IPS DF 19.7 (cell line): ENCODE measurements at places on chromosomes 2 and 18.
A peak's percentile ranks its signal among the peaks of the same experiment; 100 is the strongest.

GRCh38 chr2:101302016-101302415 lies 6.5 kb downstream of the RNF149 start:
- DNase-seq, result no peak

- DNase-seq, result no peak
These were observed 131.3 kb downstream of the TPO start for GRCh38 chr2:1544478-1545069.

DNA sequence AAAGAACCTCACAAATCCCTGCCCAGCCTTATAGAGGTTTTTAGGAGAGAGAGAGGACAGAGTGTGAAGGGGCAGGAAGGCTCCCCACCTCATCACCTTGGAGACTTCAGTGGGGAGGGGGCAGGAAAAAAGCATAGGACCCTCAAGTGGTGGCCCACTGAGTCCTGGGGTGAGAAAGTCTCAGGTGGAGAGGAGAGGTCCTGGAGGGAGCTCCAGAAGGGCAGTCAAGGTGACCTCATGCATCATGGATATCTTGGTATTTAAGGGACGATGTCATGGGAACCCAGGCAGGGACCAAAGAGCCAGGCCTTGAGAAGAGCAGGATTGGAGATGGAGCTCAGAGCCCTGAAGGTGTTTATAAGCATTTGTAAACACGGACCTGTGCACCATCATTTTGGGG lies 204.5 kb downstream of the SLC4A3 start:
- no peak for DNase-seq

DNA sequence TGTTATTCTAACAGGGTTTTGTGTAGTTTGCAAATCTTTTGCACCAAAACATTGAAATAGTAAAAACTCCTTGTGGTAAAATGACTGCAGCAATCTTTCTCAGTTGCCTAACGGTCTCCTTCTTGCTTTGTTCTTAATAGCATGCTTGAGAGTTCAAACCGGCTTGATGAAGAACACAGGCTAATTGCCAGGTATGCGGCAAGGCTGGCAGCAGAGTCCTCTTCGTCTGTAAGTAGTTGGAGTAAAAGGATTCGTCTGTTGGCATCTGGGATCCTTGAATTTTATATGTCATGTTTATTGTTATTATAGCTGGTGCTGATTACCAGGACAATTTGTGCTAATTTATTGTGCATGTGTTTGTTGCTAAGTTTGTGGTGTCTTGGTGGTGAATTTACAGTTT lies 138.1 kb downstream of the DTNA start:
- DNase-seq, result no peak

GRCh38 chr2:241421330-241421729 lies 65.2 kb downstream of the FARP2 start:
- DNase-seq, result no peak

DNA sequence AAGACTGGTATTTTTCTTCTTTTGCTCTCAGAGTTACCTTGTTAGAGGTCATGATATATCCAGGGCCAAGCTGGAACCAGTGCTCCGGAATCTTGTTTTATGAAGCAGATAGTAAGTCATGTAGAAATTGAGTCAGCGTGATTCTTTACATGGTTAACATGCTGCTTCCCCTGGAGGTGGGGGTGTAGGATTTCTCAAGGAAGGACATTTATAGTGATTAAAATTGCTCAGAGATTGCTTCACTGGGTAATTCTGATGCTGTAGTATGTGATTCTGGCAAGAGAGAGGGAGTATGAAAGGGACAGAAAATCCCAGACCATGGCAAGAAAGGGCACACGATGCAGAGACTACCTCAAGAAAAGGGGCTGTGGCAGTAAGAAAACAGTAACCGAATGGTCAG lies 8.0 kb upstream of the MYL1 start:
- DNase-seq, result no peak

DNA sequence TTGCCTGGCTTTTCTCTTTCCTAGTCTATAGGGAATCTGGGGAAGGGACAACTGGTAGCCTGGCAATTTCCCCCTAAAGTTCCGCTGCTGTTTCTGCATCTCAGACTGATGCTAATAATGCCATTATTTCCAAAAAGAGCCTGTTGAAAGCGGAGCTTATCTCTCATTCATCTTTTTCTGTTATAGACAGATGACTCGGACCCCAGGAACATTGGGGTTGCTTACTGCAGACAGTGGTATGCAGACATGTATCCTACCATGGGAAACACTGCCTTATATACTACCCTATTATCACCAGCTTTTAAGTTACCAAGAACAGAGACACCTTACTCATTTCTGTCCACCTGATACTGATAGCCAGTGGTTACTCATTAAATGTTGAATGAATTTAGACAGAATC lies 15.3 kb downstream of the ETAA1 start:
- no peak for DNase-seq

DNA sequence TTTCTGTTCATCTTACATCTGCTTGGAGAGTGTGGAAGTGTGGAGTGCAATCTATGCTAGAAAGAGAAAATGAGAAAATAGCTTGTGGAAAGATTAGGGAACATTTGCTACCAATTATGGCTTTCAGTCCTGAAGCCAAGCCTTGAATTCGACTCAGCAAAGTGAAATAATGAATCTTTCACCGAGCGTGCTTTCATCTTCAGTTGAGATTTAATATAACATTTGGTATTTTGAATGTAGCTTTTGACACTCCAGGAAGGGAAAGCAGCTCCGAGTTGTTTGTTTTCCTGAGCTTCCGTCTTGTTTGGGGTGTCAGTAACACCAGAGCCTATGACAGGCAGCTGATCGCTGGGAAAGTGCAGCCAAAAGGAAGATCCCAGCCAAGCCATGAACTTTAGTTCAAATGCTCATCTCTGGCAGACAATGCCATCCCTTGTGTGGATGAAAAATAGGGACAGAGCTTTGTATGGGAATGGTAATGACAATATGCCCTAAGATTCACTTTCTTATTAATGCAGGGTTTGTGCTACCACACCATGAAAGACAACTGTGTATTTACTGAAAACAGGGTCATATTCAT lies 25.0 kb upstream of the PHLPP1 start:
- DNase-seq, result no peak

- no peak for DNase-seq
These were observed 225.5 kb downstream of the DYSF start for GRCh38 chr2:71678874-71679273.

GRCh38 chr2:170974304-170974993 lies 45.4 kb downstream of the GORASP2 start:
- DNase-seq, result peak; percentile 23

DNA sequence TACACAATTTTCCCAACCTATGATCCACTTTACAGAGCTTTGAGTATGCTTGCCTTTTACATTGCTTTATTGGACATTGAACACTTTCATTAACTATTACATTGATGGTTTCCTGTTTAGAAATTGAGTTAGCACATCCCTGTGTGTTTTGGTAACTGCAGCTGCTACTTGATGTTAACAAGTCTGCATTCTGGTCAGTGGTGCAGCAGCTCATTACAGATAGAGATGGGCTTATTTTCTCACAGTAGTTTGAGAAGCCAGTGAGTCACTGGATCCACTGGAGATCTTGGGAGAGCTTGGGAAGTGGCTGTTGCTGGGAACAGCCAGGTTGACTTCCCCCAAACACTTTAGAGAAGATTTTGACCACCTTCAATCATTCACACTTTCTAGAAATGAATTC lies 150.5 kb downstream of the ARHGAP15 start:
- DNase-seq, result no peak

DNA sequence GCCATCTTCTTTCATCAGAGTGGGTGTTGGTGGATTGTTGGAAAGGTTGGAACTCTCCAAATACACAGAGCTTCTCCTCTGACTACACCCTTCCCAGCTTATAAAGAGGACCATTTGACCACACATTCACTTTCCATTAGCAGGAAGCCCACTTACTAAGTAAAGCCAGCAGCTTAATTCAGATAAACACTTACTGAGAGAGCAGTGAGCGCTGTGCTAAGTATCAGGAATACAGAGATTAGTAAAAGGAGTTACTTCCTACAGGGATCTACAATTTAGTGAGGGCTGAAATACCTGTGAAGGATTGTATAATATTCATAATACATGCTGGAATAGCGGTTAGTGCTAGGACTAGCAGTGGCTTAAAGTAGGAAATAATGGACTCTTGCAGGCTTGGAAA lies 343.0 kb downstream of the NYAP2 start:
- DNase-seq, result no peak

GRCh38 chr2:173892341-173892740 lies 72.8 kb downstream of the SP3 start:
- no peak for DNase-seq

DNA sequence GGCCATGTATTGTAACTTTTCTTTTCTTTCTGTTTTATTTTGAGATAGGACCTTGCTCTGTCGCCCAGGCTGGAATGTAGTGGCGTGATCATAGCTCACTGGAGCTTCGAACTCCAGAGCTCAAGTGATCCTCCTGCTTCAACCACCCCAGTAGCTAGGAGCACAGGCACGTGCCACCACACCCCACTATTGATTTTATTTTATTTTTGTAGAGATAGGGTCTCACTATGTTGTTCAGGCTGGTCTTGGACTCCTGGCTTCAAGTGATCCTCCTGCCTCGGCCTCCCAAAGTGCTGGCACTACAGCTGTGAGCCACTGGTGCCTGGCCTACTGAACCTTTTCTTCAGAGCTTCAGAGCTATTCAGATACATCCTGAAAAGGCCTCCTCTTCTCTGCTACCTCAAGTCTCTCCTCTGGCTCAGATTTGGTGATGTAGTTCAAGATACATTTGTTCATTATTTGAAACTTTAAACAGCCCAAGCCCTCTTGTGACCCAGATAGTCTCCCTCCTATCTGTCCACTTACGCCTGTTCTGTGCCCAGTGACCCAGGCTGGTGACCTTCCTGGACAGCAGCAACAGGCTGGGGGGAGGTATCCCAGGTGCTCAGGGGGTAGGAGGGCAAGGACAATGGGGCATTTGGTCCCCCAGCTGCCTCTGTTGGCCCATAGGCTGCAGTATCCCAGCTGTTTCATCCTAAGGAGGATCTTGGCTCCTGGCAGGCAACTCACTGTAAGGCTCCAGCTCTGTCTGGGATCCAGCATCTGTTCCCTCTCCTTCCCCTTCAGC lies 38.6 kb downstream of the LAMA3 start:
- DNase-seq, result no peak

GRCh38 chr2:96258166-96259022 lies 7.4 kb downstream of the TMEM127 start:
- no peak for DNase-seq

GRCh38 chr18:79695856-79696850 lies 16.6 kb downstream of the CTDP1 start:
- no peak for DNase-seq

- DNase-seq, result no peak
These were observed 1.0 kb downstream of the CYP1B1 start for GRCh38 chr2:38074764-38075506.

GRCh38 chr2:145751629-145752028 lies 1231.7 kb upstream of the ZEB2 start:
- peak; percentile 50 for DNase-seq

DNA sequence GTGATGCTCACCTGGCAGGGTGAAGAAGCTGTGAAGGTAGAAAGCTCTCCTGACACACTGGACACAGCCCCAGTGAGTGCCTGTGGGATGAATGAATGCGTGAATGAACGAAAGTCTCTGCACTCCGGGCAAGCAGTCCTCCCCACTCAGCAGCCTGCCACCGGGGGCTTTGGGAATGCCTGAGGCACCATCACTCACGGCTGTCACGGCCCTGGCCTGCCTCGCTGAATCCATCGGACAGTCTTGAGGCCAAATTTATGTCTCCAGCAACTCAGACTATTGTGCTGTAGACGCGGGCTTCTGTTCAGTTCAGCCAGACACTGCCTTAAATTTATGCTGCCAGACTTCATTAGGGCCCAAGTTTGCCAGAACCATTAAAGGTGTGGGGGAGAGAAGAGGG lies 62.9 kb upstream of the TEX51 start:
- no peak for DNase-seq

- no peak for DNase-seq
These were observed 21.0 kb downstream of the INPP4A start for GRCh38 chr2:98465456-98466226.

DNA sequence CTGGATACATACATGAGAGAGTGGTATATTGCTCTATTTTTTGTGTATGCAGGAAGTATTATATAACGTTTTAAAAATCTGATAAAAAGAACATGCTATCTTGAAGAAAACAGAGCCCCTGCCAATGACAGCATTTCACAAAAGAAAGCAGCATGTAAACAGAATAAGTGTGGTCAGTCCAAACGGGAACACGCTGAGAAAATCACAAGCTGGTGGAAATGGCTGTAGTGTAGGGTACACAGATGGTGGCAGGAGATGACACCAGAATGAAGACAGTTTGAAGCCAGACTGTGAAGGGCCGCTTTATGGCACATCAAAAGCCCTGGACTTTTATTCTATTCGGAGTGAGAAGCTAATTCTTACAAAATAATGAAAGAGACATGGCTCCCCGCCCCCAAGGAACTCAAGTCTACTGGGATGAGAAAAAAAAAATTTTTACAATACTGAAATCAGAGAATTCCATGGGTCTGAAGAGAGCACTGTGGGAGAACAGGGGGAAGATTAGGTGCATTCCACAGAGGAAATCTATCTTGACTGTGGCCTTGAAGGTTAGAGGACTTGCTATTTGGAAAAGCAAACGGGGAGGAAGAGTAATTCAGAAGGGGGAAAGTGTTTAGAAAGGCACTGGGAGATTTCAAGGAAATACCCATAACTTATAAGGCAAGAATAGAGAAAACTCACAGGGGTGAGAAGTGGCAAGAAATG lies 217.7 kb upstream of the SMAD7 start:
- DNase-seq, result no peak

DNA sequence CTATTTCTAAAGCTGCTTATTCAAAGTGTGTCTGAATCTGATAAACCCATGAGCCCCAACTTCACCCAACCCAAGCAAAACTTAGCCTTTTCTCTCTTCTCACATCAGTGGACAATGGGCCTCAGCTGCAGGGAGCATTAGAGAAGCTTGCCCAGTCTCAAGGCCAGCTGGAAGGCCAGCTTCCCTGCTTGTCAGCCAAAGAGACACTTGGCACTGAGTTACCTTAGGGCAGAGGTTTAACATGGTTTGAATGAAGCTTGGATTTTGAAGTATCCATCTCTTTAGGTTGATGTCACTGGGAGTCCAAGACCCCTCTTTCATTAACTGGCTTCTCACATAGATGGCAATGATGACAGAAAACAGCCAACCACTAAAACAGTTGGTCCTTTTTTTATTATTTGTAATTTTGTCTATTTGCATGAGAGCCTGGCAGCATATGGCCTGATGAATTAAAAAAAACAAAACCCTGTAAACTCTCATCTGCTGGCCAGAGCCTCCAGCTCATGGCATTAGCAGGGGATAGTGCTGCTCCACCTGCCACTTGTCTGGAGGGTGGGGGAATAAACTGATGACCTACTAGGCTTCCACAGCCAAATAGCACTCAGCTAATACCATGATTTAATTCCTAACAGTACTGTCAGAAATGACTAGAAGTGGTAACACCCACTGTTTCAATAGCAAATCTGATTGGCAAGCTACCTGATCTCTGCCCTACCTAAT lies 137.0 kb downstream of the UBE2E3 start:
- no peak for DNase-seq

GRCh38 chr2:134660626-134661402 lies 58.0 kb downstream of the TMEM163 start:
- DNase-seq, result no peak

- no peak for DNase-seq
These were observed 120.6 kb upstream of the MYCN start for GRCh38 chr2:15819562-15820256.
